Activated naive CD8-positive, alpha-beta T cell treated with anti-CD3 and anti-CD28 coated beads for 36 hours (primary cell): ENCODE measurements at places on chromosomes 13 and 19. TPM values are rescaled to one million over a fixed set of nuclear protein-coding genes. Genes with fewer than 3 reads are reported as not detected.
A peak's percentile ranks its signal among the peaks of the same experiment; 100 is the strongest.

DNA sequence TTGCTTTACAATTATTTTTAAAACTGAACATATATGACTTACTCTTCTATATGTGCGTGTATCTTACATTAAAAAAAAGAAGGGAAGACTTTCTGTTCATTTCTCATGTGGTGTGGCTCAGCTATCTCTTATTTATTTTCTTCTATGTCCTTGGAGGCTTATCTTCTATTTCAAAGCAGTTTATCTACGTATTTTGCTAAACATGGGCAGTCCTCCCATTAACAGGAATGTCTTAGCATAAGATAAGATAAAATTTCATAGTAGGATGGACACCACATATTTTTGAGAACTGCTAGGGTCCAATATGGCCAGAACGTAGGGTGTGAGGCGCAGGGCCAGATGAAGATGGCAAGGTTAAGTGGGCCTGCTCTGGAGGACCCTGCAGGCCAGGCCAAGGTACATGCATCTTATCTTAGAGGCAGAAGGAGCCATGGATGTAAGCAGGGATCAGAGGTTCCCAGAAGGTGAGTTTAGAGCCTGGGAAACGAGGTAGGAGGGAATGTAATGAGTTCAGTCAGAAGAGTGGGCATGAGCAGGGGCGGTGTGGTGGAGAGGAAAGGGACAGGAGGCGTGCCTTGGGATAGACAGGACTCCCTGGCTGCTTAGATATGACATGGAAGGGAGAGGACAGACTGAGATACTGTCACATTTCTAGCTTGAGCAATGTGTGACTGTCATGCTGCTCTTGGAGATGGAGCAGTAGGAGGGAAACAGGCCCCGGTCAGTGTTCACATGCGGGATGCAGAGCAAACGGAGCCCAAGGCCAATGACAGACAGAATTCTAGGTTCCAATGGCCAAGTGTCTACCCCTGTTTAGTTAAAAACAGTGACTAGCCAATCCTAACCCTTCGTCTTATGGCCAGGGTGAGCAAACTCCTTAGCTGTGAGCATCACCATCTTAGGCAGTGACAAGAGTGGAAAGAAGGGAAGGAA, 68.6 kb upstream of the MEDAG start:
- no peak overlapping the region for H3K4me3 ChIP-seq
- H3K36me3 ChIP-seq: no peaks in the 10 kb centered on the region
- peaks cover 2% of the 10 kb centered on the region for H3K4me1 ChIP-seq
- DNase-seq: no peak

DNA sequence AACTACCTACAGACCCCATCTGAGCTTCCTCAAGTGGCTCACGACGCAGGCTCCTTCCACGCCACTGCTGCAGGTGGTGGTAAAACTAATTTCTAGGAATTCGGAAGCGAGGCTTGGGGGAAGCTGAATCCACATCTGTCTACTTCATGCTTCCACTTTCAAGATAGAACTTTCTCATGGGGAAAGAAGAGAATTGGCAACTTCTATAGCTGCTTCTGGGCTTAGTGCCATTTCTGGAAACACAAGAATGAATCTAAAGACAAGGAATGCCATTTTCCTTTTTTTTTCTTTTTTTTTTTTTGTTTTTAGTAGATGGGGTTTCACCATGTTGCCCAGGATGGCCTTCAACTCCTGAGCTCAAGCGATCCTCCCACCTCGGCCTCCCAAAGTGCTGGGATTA, 2.8 kb upstream of the NLRP12 start:
- peaks cover 54% of the 10 kb centered on the region for H3K27me3 ChIP-seq
- H3K36me3 ChIP-seq: no peaks in the 10 kb centered on the region
- DNase-seq: no peak
- H3K4me3 ChIP-seq: no peak overlapping the region
- H3K27ac ChIP-seq: no peak overlapping the region

- peaks cover 8% of the 10 kb centered on the region for H3K27me3 ChIP-seq
- DNase-seq: no peak
- no peaks in the 10 kb centered on the region for H3K36me3 ChIP-seq
- no peak overlapping the region for H3K4me3 ChIP-seq
Observed at GRCh38 chr13:45040622-45041021, 51.3 kb downstream of the GPALPP1 start.

DNA sequence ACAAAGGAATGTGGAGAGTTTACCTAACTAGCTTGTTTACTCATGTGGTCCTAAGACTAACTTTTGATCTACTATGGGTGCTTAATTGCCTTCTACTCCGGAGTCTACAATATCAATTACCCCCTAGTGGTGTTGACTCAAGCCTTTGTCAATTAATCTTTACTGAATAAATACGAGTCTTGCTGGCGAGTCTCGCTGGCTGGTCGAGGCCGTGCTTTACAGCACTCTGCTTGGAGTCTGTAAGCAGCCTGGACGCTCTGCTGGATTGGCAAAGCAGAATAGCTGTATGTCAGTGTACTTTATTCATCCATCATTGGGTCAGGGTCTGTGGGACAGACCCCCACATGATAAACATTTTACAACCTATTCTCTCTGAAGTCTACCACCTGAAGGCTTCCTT, 9.9 kb upstream of the SPART start:
- no peak overlapping the region for H3K27ac ChIP-seq
- H3K27me3 ChIP-seq: no peaks in the 10 kb centered on the region
- no peaks in the 10 kb centered on the region for H3K36me3 ChIP-seq
- no peak overlapping the region for H3K4me3 ChIP-seq

- H3K27me3 ChIP-seq: peaks cover 53% of the 10 kb centered on the region
- no peak overlapping the region for H3K27ac ChIP-seq
- DNase-seq: no peak
- no peaks in the 10 kb centered on the region for H3K36me3 ChIP-seq
- peaks cover 2% of the 10 kb centered on the region for H3K4me1 ChIP-seq
Observed at GRCh38 chr19:9966448-9966847, 30.1 kb upstream of the OLFM2 start.

- no peaks in the 10 kb centered on the region for H3K27me3 ChIP-seq
- DNase-seq: no peak
- H3K36me3 ChIP-seq: peaks cover 4% of the 10 kb centered on the region
- H3K27ac ChIP-seq: no peak overlapping the region
Observed at GRCh38 chr13:110610955-110611595, 4.3 kb upstream of the NAXD start.

DNA sequence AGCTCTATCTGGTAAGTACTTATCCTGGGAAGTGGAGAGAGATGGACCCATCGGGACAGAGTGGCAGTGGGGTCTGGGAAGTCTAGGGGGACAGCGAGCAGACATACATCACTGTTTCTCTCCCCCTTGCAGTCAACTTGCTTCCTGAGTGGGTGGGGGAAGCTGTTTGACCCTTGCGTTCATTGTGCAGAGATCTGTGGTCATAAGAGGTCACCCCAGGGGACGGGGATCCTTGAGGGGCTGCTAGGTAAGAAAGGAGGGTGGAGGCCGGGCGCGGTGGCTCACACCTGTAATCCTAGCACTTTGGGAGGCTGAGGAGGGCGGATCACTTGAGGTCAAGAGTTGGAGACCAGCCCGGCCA, 474 bp downstream of the ARHGEF18 start:
- no peaks in the 10 kb centered on the region for H3K27me3 ChIP-seq
- H3K27ac ChIP-seq: peak overlapping the region; percentile 93
- H3K36me3 ChIP-seq: peaks cover 22% of the 10 kb centered on the region
- H3K4me3 ChIP-seq: peak overlapping the region; percentile 80

GRCh38 chr19:29678484-29679106, 13.3 kb downstream of the PLEKHF1 start:
- DNase-seq: no peak
- H3K4me1 ChIP-seq: peaks cover 53% of the 10 kb centered on the region
- no peak overlapping the region for H3K4me3 ChIP-seq
- no peaks in the 10 kb centered on the region for H3K27me3 ChIP-seq

- peaks cover 5% of the 10 kb centered on the region for H3K27me3 ChIP-seq
- H3K27ac ChIP-seq: peak overlapping the region; percentile 22
- peaks cover 4% of the 10 kb centered on the region for H3K4me1 ChIP-seq
- H3K36me3 ChIP-seq: no peaks in the 10 kb centered on the region
- H3K4me3 ChIP-seq: no peak overlapping the region
Observed at GRCh38 chr19:16714702-16715287, 4.9 kb upstream of the NWD1 start.

GRCh38 chr13:73364736-73365135, 305.9 kb downstream of the KLF5 start:
- no peak for DNase-seq
- H3K4me1 ChIP-seq: no peaks in the 10 kb centered on the region
- H3K36me3 ChIP-seq: no peaks in the 10 kb centered on the region
- H3K27ac ChIP-seq: no peak overlapping the region
- H3K27me3 ChIP-seq: no peaks in the 10 kb centered on the region

The PDX1 gene
- total RNA-seq: not detected

The GPR180 gene
- total RNA-seq: 7.0 TPM

The CPB2 gene
- not detected for total RNA-seq

The ZNF28 gene
- total RNA-seq: 14.8 TPM

The N4BP2L2 gene
- total RNA-seq: 66.7 TPM

The NLRP9 gene
- total RNA-seq: not detected
